ENCODE measurements at places on chromosomes 3 and 15. TPM values are rescaled to one million over a fixed set of nuclear protein-coding genes. Genes with fewer than 3 reads are reported as not detected.

Gene CILP
- not detected for total RNA-seq

Gene CDC25A
- total RNA-seq, result 7.9 TPM

Gene MAPKBP1
- 11.9 TPM for total RNA-seq

Gene GRAMD1C
- total RNA-seq, result 2.9 TPM

Gene PAK2
- 44.6 TPM for total RNA-seq

Gene ATP2B2
- not detected for total RNA-seq

Gene C3orf70
- total RNA-seq, result 0.49 TPM

Gene XYLB
- total RNA-seq, result 1.0 TPM

Gene ABHD6
- 5.2 TPM for total RNA-seq

Gene GOLGA6L10
- total RNA-seq, result 1.3 TPM

Gene ZPLD1
- total RNA-seq, result 1.1 TPM

Gene TP63
- total RNA-seq, result 0.25 TPM

Gene CLDN16
- 0.16 TPM for total RNA-seq

Gene RAB8B
- 22.0 TPM for total RNA-seq

Gene LMCD1
- 101 TPM for total RNA-seq

Gene CKMT1B
- total RNA-seq, result 0.89 TPM

Gene ROPN1
- not detected for total RNA-seq

Gene SV2B
- not detected for total RNA-seq

Gene PDIA5
- total RNA-seq, result 20.3 TPM

Gene KIAA1143
- 12.1 TPM for total RNA-seq

Gene ABI3BP
- 0.49 TPM for total RNA-seq

Gene OSTN
- total RNA-seq, result not detected

Gene FOXB1
- total RNA-seq, result not detected

Gene CAPN3
- total RNA-seq, result 1.9 TPM

Gene GASK1A
- total RNA-seq, result 0.33 TPM

Gene SEMA3F
- total RNA-seq, result 42.1 TPM

Gene GOLGA8R
- 0.89 TPM for total RNA-seq

Gene ABHD5
- total RNA-seq, result 12.2 TPM

Gene ZNF385D
- under 0.01 TPM for total RNA-seq

Gene C15orf62
- 0.16 TPM for total RNA-seq

Gene GRM2
- not detected for total RNA-seq

Gene PAQR5
- 0.81 TPM for total RNA-seq

Gene SNX22
- total RNA-seq, result under 0.01 TPM

Gene WDR53
- 4.9 TPM for total RNA-seq

Gene EFCAB12
- not detected for total RNA-seq

Gene SEMA3B
- total RNA-seq, result 49.4 TPM

Gene PLOD2
- 37.3 TPM for total RNA-seq

Gene TTLL13
- total RNA-seq, result under 0.01 TPM

Gene RGMA
- 0.98 TPM for total RNA-seq

Gene MUC4
- 0.25 TPM for total RNA-seq

Gene ACTC1
- total RNA-seq, result not detected

Gene FSD2
- total RNA-seq, result not detected

Gene STRA6
- total RNA-seq, result 2.0 TPM

Gene ARL13B
- 4.6 TPM for total RNA-seq

Gene LTF
- total RNA-seq, result not detected

Gene OXTR
- 5.7 TPM for total RNA-seq

Gene IL20RB
- 0.33 TPM for total RNA-seq

Gene CCRL2
- 0.33 TPM for total RNA-seq

Gene EAF2
- 0.51 TPM for total RNA-seq

Gene UACA
- 18.3 TPM for total RNA-seq

Gene PLA1A
- total RNA-seq, result 0.16 TPM
